Thymus (tissue), 14 donors: ENCODE measurements at places on chromosomes 12 and 14. TPM values are rescaled to one million over a fixed set of nuclear protein-coding genes. Genes with fewer than 3 reads are reported as not detected.

DNA sequence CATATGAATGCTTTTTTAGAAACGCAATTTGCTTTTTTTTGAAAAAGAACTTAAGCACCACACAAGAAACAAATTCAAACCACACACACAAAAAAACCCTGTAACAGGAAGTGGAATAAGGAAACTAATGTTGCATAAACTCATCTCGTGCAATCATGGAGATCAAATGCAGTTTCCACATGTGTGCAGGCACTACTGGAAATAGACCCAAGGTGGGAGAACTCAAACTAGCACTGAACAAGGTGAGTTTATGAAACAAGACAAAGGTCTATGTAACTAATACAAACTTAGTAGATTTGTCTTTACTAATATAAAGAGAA is 17.5 kb downstream of the NIN start:
- no peak for DNase-seq
- H3K4me1 ChIP-seq = peaks cover 13% of the 10 kb centered on the region
- H3K27ac ChIP-seq = peak overlapping the region; percentile 65
- H3K36me3 ChIP-seq = peaks cover 7% of the 10 kb centered on the region
- H3K4me3 ChIP-seq = no peak overlapping the region
- no peaks in the 10 kb centered on the region for H3K27me3 ChIP-seq

DNA sequence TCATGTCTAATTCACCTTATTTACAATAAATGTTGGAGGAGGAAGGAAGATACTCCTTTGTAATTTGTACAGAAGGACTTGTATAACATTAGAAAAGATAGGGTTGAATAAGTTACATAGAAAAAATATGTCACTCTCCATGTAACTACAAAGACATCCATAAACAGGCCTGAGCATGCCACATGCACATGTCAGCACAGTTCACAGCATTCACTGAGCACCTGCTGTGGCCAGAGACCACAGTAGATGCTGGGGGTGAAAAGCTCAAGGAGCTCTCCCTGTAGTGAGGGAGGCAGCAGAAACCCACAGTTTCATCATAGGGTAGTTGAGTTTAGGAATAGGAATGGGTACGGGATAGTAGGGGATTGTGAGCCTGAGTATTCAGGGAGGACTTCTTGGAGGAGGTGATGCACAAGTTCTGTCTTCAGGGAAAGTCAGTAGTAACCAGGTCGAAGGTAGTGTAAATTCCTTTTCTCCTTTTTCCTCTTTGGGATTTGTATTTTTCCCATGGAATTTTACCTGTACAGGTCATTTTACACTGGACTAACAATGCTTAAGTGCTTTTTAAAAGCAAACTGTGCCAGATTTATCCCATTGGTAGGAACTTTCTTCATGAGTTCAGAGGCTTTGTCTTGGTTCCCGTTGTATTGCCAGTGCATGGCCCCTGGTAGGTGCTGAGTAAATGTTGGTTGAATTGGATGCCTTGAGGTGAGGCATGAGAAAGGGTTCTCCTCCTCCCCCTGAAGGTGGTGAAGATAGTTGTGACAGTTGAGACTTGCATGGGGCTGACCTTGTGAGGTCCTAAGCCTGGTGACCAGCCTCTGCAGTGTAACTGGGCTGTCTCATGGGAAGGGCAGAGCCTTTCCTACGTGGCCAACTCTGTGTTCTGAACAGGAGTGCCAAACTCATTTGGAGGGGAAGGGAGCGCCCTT is 20.2 kb downstream of the PRKCH start:
- H3K27me3 ChIP-seq = no peaks in the 10 kb centered on the region
- H3K27ac ChIP-seq = peak overlapping the region; percentile 75
- DNase-seq = no peak
- no peaks in the 10 kb centered on the region for H3K36me3 ChIP-seq

DNA sequence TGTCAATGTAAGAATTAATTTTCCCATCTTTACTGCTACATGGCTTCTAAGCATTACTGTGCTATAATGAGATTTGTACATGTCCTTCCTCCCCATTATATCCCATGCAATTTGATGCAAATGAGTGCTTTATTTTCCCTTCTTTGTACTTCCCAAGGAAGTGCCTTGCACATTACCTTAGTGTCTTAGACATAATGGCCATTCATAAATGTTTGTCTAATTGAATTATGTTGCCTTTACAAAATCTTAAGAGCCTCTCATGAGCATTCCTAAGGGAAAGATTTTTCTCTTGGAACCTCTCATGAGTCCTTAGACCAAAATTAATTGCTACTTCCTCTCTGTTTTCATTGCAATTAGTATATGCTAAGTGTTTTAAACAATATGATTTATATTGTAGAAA is 741.7 kb downstream of the RERGL start:
- H3K36me3 ChIP-seq = no peaks in the 10 kb centered on the region
- no peaks in the 10 kb centered on the region for H3K4me1 ChIP-seq

- DNase-seq = no peak
- H3K36me3 ChIP-seq = no peaks in the 10 kb centered on the region
- no peaks in the 10 kb centered on the region for H3K4me1 ChIP-seq
- H3K27ac ChIP-seq = no peak overlapping the region
- peaks cover 49% of the 10 kb centered on the region for H3K27me3 ChIP-seq
- no peak overlapping the region for H3K4me3 ChIP-seq
These were observed 6.6 kb upstream of the CYP46A1 start for GRCh38 chr14:99677231-99678140.

DNA sequence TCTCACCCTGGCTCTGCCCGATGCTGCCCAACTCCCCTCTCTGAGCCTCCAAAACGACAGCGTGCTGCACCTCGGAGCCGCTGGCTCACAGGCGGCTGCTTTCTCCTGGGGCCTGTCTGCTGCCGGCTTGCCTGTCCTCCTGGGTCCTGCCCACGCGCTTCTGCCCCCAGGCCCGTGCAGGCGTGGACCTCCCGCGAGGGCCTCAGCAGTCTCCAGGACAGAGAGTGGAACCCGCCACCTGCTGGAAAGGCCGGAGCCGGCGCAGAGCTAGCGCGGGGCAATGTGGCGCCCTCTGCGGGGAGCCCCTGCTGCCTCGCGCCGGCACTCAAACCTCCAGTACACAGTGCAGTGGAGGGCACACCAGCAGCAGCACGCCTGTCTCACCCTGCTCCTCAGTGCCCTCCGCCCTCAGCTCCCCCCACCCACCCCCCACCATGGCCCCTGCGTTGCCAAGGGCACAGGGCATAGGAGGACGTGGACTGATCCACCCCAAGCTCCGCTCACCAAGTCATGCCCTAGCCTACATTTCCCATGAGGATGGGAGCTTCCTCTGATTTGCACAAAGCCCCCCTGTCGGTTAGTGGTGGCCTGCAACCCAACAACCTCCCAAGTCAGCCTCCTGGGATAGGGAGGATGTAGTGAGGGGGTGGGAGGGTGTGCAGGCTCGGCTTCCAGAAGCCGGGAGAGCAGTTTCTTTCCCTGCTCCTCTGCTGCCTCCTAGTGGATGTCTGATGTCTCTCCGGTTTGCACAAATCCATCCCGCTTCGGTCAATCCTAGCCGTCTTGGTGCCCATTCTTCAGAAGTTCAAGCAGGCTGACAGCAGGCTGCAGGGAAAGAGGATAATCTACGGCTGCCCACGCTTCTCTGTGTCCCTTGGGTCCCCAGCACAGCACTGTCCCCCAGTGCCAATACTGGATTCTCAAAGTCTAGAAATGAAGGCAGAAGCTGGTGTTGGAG is 25.2 kb downstream of the KRT8 start:
- DNase-seq = no peak
- H3K36me3 ChIP-seq = no peaks in the 10 kb centered on the region
- no peaks in the 10 kb centered on the region for H3K4me1 ChIP-seq
- H3K27ac ChIP-seq = no peak overlapping the region
- peaks cover 3% of the 10 kb centered on the region for H3K27me3 ChIP-seq

GRCh38 chr14:79246173-79246572 is 965.1 kb downstream of the DIO2 start:
- no peak overlapping the region for H3K27ac ChIP-seq
- H3K4me1 ChIP-seq = no peaks in the 10 kb centered on the region
- DNase-seq = no peak
- H3K27me3 ChIP-seq = no peaks in the 10 kb centered on the region

Gene MYO1H
- total RNA-seq = under 0.01 TPM

Gene SPIC
- 7.0 TPM for total RNA-seq

Gene TAS2R19
- 2.0 TPM for total RNA-seq

Gene FAM161B
- total RNA-seq = 1.7 TPM
